ENCODE measurements at places on chromosomes 12 and 14. TPM values are rescaled to one million over a fixed set of nuclear protein-coding genes. Genes with fewer than 3 reads are reported as not detected.

DNA sequence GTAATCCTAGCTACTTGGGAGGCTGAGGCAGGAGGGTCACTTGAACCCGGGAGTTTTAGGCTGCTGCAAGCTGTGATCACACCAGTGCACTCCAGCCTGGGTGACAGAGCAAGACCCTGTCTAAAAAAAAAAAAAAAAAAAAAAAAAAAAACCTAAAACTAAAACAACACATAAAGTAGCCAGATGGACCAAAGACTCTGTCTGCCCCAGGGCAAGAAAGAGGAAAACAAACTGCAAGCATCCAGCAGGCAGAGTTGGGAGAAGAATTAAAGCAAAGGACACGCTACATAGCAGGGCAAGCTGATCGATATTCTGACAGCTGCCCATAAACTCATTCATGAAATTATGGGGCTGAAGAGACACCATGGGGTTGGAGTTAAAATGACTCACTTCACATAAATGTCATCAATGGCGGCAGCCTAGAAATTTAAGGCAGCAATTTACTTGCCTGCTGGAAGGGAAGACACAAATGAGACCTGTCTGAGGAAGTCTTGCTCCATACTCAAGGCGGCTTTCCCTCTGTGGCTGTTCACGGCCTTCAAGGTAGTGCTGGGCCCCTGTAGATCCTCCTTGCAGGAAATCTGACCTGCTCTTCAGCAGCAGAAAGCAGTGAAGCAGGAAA lies 259.1 kb upstream of the FKBP4 start:
- no peak for DNase-seq

DNA sequence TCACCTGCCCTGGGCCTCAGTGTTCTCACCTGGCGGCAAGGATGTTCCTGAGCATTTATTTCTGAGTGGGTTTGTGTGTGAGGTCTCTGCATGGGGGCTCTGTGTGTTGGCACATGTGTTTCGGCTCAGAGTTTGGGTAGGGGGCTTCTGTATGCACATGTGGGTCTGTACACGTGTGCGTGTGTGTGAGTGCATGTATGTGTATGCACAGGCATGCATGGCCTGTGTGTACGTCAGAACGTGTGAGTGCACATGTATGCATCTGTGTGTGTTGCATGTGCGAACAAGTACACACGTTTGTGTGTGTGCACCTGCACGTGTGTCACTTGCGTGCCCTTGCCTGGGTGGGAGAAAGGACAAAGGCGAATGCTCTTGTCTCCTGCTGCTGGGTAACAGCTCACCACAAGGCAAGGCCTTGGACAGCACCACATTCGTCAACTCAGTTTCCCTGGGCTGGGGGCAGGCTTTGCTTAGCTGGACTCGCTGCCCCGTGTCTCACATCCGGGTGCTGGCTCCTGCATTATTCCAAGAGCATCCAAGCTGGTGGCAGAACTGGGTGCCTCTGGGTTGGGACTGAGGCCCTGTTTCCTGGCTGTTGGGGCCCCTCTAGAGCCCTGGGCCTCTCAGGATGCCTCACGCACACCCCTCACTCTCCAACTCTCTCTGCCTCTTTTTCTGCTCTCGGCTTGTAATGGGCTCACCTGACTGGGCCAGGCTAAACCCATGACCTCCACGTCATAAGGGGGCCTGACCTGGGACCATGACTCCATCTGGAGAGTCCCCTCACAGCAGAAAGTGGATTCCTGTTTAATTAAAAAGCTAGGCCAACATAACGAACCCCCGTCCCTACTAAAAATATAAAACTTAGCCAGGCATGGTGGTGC lies 153.6 kb upstream of the C14orf180 start:
- DNase-seq, result no peak

- no peak for DNase-seq
Measured at GRCh38 chr14:91438845-91439244, 21.2 kb upstream of the CCDC88C start.

Gene C12orf42
- 0.07 TPM for total RNA-seq

Gene TEDC1
- total RNA-seq, result 32.5 TPM

Gene DEPDC4
- total RNA-seq, result 2.5 TPM

All from foreskin keratinocyte (primary cell).